T-helper 17 cell (primary cell): ENCODE measurements at places on chromosomes 1 and 21. TPM values are rescaled to one million over a fixed set of nuclear protein-coding genes. Genes with fewer than 3 reads are reported as not detected.

- no peak for DNase-seq
- peak overlapping the region; percentile 43 for H3K27ac ChIP-seq
- peaks cover 2% of the 10 kb centered on the region for H3K36me3 ChIP-seq
Measured at GRCh38 chr1:247387565-247387964, 28.4 kb upstream of the NLRP3 start.

DNA sequence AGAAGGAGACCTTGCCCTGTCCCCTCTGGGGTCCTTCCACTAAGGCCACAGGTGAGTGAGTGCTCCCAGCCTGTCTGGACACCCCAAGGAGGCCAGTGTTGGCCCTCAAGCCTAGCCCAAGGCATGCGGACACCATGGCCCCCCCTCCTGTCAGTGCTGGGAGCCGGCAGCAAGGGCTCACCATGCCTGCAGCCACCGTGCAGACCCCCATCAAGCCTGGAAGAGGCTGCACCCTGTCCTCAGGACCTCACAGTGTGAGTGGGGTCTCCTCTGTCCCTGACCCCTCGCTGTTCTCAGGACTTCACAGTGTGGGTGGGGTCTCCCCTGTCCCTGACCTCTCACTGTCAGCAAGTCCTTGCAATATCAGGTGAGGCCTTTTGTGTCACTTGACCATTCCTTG, 33.2 kb upstream of the PRSS38 start:
- H3K4me1 ChIP-seq: peaks cover 7% of the 10 kb centered on the region
- no peaks in the 10 kb centered on the region for H3K27me3 ChIP-seq
- H3K4me3 ChIP-seq: no peak overlapping the region
- H3K27ac ChIP-seq: no peak overlapping the region
- peaks cover 2% of the 10 kb centered on the region for H3K36me3 ChIP-seq

DNA sequence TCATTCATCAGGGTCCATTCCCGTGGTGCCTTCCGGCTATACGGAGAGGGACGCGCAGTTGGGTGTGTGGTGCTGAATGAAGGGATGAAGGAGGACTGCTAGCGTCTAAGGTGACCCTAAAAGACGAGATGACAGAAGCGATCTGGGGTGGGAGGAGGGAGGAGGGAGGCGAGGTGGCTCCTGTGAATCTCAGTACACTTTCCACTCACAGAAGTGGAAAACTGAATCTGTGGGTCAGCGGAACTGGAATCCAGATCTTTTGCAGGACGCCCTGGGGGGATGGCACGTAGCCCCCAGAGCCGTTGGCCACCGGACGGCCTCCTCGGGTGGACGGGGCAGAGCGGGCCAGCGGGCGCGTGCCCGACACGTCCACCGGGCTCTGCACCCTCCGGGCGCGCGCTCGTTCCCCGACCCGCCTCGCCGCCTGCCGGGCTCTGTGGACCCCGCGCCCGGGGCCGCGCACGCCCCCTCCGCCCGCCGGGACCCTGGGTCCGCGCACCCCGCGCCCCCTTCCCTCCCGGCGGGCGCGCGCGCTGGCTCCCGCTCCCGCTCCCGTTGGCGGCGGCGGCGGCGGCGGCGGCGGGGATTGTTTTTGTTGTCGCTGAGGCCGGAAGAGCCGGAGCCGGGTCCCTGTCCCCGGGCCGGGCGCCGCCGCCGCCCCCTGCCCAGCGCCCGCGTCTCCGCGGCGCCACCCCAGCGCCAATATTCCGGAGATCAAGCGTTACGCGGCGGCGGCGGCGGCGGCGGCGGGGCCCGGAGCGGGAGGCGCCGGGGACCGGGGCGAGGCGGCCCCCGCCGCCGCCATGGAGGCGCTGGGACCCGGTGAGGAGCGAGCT, at the start of gene AGO4:
AGO4 (plus strand) TSS at position 403 of the 836 bp plus-strand sequence; CDS start at position 804, 401 bp downstream.
- peak within 1 kb of the TSS; percentile 88 for H3K27ac ChIP-seq
- H3K4me3 ChIP-seq: peak within 1 kb of the TSS; percentile 94
- no peaks in the 10 kb centered on the region for H3K27me3 ChIP-seq
- H3K4me1 ChIP-seq: peaks cover 25% of the 10 kb centered on the region
- H3K36me3 ChIP-seq: no peaks in the 10 kb centered on the region

DNA sequence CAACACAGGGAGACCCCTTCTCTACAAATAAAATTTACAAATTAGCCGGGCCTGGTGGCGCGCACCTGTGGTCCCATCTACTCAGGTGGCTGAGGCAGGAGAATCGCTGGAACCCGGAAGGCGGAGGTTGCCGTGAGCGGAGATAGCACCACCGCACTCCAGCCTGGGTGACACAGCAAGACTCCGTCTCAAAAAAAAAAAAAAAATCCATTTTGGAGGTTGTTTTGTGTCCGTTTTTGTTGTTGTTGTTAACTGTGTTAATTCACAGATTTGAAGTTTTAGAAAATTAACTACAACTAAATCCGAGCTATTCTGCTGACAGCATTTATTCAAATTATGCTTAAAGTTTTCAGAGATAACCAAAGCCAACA, 618 bp downstream of the CLCC1 start:
- H3K4me1 ChIP-seq: peaks cover 18% of the 10 kb centered on the region
- H3K4me3 ChIP-seq: peak overlapping the region; percentile 92
- H3K36me3 ChIP-seq: peaks cover 9% of the 10 kb centered on the region
- peak; percentile 13 for DNase-seq
- peak overlapping the region; percentile 83 for H3K27ac ChIP-seq

DNA sequence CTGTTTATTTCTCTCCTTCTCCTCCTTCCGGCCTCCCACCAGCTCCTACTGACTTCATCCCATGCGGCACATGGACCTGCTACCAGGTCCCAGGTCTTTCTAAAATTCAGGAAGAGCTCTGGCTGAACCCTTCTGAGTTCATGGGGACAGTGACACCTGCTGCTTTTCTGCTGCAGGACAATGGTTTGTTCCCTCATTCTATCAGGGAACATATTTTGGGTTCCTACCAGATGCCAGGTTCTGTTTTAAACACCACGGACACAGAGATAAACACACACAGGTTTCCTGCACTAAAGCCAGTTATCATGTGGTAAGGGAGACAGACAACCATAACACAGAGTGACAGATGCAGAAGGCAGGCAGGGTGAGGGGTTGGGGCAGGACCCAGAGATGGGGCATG, 114.0 kb upstream of the RAB4A start:
- peak overlapping the region; percentile 60 for H3K27ac ChIP-seq
- peaks cover 18% of the 10 kb centered on the region for H3K4me1 ChIP-seq
- H3K36me3 ChIP-seq: peaks cover 3% of the 10 kb centered on the region
- DNase-seq: no peak
- no peaks in the 10 kb centered on the region for H3K27me3 ChIP-seq

- no peaks in the 10 kb centered on the region for H3K36me3 ChIP-seq
- H3K27ac ChIP-seq: no peak overlapping the region
- no peaks in the 10 kb centered on the region for H3K4me1 ChIP-seq
- no peaks in the 10 kb centered on the region for H3K27me3 ChIP-seq
- DNase-seq: no peak
Measured at GRCh38 chr1:177864538-177865305, 105.1 kb downstream of the SEC16B start.

DNA sequence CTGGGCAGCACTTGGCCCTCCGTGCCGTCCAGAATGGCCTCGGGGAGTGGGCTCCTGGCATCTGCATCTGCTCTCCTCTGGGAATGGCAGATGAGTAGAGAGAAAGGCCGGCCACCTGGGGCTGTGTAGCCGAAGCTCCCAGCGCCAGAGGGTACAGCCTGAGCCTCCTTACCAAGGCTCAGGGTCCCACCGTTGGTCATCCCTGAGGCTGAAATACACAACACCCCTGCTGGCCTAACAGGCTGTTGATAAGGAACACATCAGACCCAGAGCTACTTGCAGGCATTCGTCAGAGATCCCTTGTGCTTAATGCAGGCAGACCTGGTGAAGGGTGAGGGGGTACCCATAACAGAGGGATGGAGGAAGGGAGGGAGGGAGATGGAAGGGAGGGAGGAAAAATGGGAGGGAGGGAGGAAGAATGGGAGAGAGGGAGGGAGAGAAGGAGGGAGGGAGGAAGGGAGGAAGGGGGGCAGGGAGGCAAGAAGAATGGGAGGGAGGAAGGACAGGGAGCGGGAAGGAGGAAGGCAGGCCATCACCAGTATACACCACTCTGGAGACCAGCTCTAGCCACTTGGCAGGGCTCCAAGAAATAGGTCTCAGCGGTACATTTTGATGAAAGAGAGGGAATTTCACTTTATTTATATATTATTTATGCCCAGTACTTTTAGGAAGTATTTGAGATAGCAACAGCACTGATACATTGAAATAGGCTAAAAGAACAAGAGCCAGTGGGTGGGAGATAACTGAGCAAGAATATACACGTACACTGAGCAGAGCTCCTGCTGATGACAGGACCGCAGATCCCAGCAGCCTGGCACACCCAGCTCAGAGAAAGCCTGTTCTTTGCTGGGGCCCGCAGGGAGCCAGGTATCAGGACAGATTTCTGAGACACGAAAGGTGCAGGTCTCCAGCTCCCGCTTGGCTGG, 315.0 kb upstream of the VAMP3 start:
- DNase-seq: no peak
- no peak overlapping the region for H3K4me3 ChIP-seq
- H3K27me3 ChIP-seq: peaks cover 36% of the 10 kb centered on the region

DNA sequence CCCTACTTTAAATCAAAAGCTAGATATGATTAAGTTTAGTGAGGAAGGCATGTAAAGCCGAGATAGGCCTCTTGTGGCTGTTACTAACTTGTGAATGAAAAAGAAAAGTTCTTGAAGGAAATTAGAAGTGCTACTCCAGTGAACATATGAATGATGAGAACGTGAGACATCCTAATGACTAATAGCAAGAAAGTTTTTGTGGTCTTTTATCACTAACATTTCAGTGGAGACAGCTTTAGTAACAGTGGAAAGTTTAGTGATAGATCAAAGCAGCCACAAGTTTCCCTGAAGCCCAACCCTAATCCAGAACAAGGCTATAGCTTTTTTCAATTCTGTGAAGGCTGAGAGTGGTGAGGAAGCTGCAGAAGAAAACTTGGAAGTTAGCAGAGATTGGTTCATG, 73.6 kb upstream of the LRRC8B start:
- peak overlapping the region; percentile 72 for H3K27ac ChIP-seq
- H3K4me3 ChIP-seq: no peak overlapping the region
- no peak for DNase-seq
- H3K27me3 ChIP-seq: peaks cover 6% of the 10 kb centered on the region

GRCh38 chr1:216433175-216433574, 9.9 kb upstream of the USH2A start:
- no peak overlapping the region for H3K27ac ChIP-seq
- DNase-seq: no peak
- H3K27me3 ChIP-seq: no peaks in the 10 kb centered on the region
- H3K4me3 ChIP-seq: no peak overlapping the region
- no peaks in the 10 kb centered on the region for H3K4me1 ChIP-seq
- no peaks in the 10 kb centered on the region for H3K36me3 ChIP-seq

DNA sequence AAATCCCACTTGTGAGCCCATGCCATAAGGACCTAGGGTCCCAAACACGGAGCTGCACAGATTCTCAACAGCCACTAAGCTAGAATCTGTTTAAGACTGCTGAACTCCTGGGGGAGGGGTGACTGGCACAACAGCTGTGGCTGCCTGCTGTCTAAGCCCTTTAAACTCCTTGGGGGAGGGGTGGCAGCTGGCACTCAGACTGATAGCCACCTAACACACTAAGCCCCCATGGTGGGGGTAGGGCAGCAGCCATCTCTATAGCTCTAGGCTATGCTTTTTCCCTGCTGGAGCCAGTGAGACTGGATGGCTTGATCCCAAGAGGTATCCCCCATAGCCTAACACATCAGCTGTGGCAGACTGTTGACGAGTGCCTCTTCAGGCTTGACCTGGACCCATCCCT, 73.3 kb upstream of the FMO3 start:
- H3K27ac ChIP-seq: no peak overlapping the region
- H3K4me1 ChIP-seq: no peaks in the 10 kb centered on the region
- H3K27me3 ChIP-seq: peaks cover 22% of the 10 kb centered on the region
- no peak for DNase-seq

GRCh38 chr1:27004471-27005165, 8.0 kb downstream of the TENT5B start:
- H3K27me3 ChIP-seq: peaks cover 13% of the 10 kb centered on the region
- no peaks in the 10 kb centered on the region for H3K36me3 ChIP-seq
- no peak for DNase-seq
- H3K4me1 ChIP-seq: peaks cover 2% of the 10 kb centered on the region
- H3K27ac ChIP-seq: no peak overlapping the region
- no peak overlapping the region for H3K4me3 ChIP-seq

- H3K27me3 ChIP-seq: peaks cover 50% of the 10 kb centered on the region
- H3K4me3 ChIP-seq: no peak overlapping the region
- H3K27ac ChIP-seq: no peak overlapping the region
- no peaks in the 10 kb centered on the region for H3K4me1 ChIP-seq
Measured at GRCh38 chr21:35484851-35485250, 435.7 kb upstream of the RUNX1 start.

GRCh38 chr1:223421025-223421424, 27.8 kb downstream of the CCDC185 start:
- no peaks in the 10 kb centered on the region for H3K36me3 ChIP-seq
- H3K27me3 ChIP-seq: no peaks in the 10 kb centered on the region
- no peak overlapping the region for H3K4me3 ChIP-seq
- no peak overlapping the region for H3K27ac ChIP-seq

DNA sequence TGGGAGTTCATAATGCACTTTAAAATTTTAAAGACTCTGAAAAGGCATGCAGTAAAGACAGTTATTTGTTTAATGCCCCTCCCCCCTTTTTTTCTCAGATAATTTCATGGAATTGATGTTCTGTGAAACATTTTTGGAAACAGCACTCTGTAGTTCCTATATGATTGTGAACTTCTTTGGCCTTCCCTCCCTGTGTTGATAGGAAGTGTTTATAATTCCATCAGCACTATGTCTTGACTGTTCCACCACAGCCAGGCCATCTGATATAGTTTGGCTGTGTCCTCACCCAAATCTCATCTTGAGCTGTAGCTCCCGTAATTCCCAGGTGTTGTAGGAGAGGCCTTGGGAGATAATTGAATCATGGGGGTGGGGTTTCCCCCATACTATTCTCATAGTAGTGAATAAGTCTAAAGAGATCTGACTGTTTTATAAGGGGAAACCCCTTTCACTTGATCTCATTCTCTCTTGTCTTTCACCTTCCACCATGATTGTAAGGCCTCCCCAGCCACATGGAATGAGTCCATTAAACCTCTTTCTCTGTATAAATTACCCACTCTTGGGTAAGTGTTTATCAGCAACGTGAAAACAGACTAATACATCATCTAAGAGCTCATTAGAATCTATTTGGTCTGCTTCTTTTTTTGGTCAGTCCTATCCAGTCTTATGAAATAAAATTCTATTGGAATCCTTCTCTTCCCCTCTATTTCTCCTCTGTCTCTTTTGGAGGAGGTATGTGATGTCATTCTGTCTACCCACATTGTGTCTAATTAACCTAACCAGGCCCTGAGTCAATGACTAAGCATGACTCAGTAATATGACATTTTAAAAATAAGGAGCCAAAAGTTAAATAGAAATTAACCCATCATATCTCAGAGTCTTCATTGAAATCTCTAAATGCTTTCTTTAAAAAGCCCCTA, 8.9 kb downstream of the CCDC185 start:
- peaks cover 10% of the 10 kb centered on the region for H3K4me1 ChIP-seq
- H3K27me3 ChIP-seq: no peaks in the 10 kb centered on the region
- no peak overlapping the region for H3K27ac ChIP-seq
- H3K4me3 ChIP-seq: no peak overlapping the region

Gene DCAF6
- total RNA-seq: 24.1 TPM

Gene SLC1A7
- total RNA-seq: not detected

Gene NAXE
- total RNA-seq: 27.5 TPM

Gene CDK11A
- 218 TPM for total RNA-seq

Gene NDC1
- total RNA-seq: 5.4 TPM

Gene F3
- 0.50 TPM for total RNA-seq

Gene CLDN17
- total RNA-seq: not detected
